ENCODE measurements at places on chromosomes 1 and 21. TPM values are rescaled to one million over a fixed set of nuclear protein-coding genes. Genes with fewer than 3 reads are reported as not detected.

TMEM52 gene
- 1.5 TPM for total RNA-seq

RPS6KA1 gene
- total RNA-seq = 28.3 TPM

LEFTY1 gene
- not detected for total RNA-seq

DENND2C gene
- total RNA-seq = 2.6 TPM

CLCA4 gene
- total RNA-seq = not detected

SLAMF9 gene
- not detected for total RNA-seq

ELF3 gene
- 1.9 TPM for total RNA-seq

CAMSAP2 gene
- 36.4 TPM for total RNA-seq

SV2A gene
- total RNA-seq = 2.0 TPM

ALG14 gene
- total RNA-seq = 8.1 TPM

HJV gene
- total RNA-seq = not detected

OLIG2 gene
- not detected for total RNA-seq

TEDDM1 gene
- not detected for total RNA-seq

PRRX1 gene
- 46.2 TPM for total RNA-seq

ATP1A4 gene
- 0.39 TPM for total RNA-seq

PTAFR gene
- 22.8 TPM for total RNA-seq
